ENCODE measurements at places on chromosomes 5 and 9. TPM values are rescaled to one million over a fixed set of nuclear protein-coding genes. Genes with fewer than 3 reads are reported as not detected.

The IL9 gene
- total RNA-seq: not detected

The PTGR1 gene
- total RNA-seq: 1.7 TPM

The RNF224 gene
- total RNA-seq: not detected

DNA sequence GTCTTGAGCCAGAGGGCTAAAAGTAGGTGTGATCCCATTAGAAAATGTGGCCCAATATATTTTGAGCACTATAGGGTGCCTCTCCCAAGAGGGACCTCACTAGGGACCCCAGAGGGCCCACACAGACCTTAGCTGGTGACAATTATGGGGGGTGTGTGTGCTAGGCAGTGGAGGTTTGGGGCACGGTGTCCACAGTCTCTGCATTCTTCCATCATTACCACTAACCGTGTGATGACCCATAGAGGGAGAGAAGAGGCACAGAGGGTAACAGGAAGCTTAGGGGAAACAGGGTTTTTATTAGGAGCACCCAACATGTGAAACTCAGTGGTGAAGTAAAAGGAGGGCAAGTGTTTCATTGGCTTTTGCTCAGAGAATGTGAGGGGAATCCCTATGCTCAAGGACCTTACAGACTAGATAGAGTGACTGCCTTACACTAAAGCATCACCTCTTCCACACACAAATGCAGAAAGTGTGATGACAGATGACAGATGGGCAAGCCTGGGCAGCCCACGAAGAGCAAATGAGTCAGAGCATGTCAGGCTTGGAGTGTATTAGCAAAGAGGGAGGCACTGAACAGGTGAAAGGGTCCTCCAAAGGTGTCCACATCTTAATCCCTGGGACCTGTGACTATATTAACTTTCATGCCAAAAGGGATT lies 2.5 kb upstream of the ACTL7A start:
- DNase-seq: peak; percentile 33

The SPAG8 gene
- 1.1 TPM for total RNA-seq

All from activated CD8-positive, alpha-beta T cell treated with anti-CD3 and anti-CD28 coated beads for 36 hours (primary cell).